ENCODE measurements at places on chromosomes 2 and 18.

- ATAC-seq: no peak
These were observed 517.1 kb upstream of the MYT1L start for GRCh38 chr2:2848198-2848597.

GRCh38 chr2:19357402-19358241, 801 bp downstream of the OSR1 start:
- no peak for ATAC-seq

DNA sequence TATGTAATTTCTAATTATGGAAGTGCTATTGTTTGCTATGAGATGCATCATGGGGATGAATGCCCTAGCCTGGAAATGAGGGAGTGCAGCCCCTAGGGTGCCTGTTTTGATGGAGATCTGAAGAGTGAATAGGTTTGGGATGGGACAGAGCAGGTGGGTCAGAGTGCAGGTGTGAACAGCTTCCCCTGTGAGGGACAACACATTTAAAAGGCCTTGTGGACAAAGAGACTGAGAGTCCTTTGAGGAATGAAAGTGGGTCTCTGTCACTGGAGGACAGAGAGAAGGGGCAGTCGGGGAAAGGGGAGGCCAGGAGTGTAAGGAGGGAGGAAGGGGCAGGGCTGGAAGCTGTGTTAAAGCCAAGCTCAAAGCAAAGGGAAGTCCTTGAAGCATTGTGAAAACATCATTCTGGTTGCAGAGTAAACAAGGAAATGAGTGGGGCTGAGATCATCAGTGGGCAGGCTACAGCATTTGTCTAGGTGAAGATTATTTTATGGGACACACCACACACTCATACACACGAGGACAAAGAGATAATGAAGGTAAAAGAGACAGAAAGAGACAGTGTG, 877.6 kb downstream of the SLC4A3 start:
- ATAC-seq: no peak

DNA sequence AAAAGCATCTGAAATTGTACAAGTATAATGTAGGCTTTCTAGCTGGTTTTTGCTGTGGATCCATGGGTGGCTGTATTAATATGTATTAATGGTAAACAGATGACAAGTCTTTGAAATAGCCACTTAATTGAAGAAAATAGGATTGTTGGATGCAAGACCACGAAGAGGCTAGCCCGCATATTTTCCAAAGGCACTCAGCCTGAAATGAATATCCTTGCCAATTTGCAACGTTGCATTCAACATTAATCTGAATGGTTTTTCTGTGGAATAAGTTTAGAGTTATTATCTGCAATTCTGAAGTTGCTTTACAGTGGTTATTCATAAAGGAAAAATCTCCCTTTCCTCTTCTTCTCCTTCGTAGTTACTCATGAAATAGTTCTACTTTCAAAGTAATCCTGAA, 86.2 kb upstream of the SPATS2L start:
- ATAC-seq: no peak

DNA sequence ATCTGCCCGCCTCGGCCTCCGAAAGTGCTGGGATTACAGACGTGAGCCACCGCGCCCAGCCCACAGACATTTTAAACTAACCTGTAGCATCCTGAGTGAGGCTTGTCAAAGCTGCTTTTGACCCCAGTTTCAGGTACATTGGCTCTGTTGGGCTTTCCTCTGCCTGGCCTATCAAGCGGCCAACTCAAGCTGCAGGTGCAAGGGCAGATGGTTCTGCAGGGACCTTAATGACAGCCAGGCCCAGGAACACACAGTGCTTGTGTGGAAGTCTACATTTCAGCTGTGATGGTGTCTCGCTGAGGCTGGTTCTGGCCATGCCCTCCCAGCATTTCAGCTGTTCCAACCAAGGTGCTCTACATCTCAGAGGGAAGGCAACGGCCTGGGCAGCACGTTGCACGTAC, 18.4 kb downstream of the INPP4A start:
- ATAC-seq: no peak

DNA sequence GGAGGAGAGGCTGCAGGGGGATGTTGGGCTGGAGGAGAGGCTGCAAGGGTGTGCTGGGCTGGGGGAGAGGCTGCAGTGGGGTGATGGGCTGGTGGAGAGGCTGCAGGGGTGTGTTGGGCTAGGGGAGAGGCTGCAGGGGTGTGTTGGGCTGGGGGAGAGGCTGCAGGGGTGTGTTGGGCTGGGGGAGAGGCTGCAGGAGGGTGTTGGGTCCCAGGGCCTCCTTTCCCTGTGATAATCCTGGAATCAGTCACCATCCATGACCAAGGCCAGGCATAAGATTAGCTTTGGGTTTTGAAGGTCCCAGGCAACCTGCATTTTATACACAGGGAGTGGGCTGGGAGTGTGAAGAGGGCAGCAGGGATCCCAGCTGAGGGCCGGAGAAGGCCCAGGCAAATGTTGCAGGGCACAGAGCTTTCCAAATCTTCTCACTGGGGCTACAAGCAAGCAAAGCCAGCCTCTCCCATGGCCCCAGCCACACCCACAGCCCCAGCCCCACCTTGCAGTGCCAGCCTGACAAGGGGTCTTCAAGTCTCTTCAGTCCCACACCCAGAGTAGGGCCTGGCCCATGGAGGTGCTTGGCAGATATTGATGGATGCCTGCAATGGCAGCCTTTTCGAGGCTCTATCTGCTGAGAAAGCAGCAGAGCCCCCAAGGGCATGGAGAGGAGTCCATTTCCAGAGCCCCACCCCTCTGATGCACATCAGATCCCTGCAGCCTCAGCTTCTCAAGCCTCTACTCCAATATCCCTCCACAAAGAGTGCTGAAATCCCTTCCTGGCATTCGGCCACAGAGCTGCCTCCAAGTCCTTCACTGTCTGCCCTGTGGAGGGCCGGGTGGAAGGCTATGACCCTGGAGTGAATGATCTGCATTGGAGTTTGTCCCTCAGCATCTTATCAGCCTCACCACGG, 50.3 kb upstream of the GLI2 start:
- ATAC-seq: no peak

DNA sequence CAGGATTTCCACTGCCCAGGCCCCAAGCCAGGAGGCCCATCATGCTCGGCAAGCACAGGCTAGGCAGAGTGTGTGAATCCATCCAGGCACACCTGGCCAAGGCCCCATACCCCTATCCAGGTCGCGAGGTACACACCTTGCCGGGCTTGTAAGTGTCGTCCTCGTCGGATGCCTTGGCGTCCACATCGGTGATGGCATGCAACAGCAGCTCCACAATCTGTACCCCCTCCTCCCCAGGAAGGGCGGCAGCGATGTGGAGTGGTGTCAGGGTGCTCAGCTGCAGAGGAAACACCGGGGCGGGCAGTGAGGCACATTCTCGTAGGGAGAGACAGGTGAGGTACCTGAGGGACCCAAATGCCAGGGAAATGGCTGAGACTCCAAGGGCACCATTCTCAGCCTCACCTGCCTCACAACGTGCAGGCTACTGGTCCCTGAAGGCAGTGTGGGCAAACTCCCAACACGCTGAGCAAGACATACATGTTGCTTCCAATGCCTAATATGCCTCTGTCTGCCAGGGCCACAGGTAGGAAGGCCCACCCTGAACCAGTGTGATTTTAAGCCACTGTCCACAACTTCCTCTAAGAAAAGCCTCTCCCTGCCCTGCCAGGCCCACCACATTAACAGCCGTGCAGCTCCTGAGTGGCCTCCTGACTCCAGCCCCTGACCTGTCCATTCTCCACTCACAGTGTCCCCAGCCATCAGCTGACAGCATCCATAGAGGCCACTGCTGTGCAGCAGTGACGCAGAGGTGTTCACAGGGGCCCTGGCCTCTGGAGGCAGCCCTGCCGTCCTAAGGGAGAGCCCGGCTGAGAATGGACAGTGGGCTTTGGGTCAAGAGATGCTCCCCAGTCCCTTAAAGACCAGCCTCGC, 44.9 kb downstream of the ANKMY1 start:
- no peak for ATAC-seq

DNA sequence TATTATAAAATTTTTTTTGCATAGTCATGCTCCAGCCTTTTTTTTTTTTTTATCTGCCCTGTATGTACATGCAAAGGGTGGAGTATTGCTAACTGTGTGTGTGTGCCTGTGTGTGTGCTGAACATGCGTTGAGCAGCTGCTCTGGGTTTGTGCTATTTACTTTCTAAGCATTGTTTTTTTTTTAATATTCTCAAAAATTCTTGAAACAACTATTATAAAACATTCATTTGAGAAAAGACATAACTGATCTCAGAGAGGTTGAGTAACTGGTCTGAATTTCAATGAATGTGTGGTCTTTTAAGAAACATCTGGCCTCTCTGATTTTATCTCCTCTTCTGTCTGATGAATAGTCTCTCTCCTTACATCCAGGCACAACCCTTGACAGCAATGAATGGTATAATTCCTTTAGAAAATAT, 366.0 kb upstream of the SLC14A2 start:
- ATAC-seq: no peak

DNA sequence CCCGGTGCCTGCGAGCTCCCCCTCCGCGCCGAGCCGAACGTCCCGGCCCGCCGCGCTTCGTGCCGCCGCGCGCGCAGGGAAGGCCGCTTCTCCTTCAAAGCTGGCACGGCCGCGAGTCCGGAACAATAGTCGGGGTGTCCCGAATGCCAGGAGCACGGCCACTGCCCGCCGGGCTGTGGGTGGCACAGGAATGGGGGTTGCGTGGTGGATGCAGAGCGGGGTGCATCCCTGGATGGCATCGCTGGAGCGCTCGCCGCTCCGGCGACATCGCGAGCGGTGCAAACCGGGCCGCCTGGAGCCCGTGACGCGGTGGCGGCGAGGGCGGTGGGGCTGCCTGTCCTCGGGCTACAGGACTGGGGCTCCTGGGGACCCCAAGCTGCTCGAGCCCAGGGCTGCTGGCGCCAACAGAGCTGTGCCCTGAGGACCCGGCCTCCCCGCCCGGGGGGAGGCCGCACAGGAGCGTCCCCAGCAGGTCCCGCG, 1.1 kb upstream of the SATB2 start:
- peak; percentile 71 for ATAC-seq

- no peak for ATAC-seq
These were observed 126.8 kb upstream of the CAPN13 start for GRCh38 chr2:30934066-30934465.

DNA sequence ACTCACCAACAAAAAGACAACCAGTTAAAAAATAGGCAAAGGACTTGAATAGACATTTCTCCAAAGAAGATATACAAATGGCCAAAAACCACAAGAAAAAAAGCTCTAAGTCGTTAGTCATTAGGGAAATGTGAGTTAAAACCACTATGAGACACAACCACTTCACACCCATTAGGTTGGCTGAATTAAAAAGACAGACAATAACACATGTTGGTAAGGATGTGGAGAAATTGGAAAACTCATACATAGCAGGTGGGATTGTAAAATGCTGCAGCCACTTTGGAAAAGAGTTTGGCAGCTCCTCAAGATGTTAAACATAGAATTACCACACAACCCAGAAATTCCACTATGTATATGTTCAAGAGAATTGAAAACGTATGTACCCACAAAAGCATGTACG, 117.6 kb upstream of the SPATS2L start:
- no peak for ATAC-seq

DNA sequence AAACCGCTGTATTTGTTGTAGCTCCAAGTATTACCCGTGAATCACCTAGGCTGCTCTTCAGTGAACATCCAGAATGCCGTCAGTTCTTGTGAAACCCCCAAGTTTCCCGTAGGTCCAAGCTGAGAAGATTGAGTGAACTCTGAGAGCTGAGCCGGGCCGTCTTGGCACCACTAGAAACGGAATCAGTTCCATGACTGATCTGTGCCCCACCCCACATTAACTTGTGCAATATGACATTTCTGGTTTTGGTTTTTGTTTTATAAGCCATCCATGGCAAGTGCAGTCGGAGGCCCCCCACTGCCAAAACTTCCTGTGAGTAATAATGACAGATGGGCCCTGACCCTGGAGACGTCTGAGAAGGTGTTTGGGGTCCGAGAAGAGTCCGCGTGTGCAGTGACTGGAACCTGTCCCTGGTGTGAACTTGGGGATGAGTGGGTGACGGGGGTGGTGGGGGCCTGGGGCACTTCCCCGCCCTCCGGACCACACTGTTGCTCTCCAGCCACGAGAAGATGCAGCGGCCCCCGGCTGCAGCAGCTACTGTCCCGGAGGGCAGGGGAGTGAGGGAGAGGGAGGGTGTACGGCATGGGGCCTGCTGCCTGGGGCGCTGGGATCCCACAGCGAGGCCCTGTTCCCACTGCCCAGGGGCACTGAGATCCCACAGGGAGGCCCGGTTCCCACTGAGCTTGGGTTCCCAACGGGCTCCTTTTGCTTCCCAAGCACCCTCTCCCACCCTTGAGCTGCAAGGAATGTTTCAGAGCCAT, 26.5 kb downstream of the NFATC1 start:
- peak; percentile 53 for ATAC-seq

DNA sequence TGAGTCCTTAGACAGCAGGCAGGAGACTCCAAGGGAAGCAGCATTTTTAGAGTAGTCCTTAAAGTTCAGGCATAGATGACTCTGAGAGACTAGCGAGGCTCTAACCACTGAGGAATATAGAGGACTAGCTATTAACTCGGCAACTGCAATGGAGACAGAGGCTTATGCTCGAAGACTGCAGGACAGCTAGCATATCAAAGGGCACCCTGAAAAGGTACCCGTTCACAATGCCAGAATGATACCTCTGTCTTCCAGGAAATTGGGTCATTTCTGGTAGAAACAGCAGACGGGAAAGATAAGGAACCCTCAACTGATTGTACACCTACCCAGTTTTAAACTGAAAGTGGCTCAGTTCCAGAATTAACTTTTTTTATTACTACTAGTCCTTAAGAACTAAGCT, 1204.0 kb upstream of the ZEB2 start:
- ATAC-seq: no peak

DNA sequence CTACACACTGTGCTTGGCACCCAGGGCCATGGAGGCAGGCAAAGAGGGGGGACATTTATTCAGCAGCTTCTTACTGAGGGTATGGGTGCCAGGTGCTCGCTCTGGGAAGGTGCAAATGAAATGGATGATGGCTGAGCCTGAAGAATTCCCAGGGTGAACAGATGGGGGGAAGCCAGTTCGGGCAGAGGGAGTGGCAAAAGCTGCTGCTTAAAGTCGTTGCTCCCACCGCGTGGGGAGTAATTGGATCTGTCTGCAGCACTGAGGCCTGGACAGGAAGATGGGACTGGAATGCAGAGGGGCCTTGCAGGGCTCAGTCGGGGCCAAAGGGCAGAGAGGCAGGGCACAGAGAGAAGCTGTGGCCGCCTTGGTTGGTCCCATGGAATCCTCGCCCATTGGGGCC, 51.2 kb downstream of the NEDD4L start:
- ATAC-seq: no peak

Data from stimulated activated memory B cell treated with anti-CD40 and anti-IgM and Interleukin-4, amounts not matched to agents 10 μg/mL and 1 μg/mL and 100 μg/mL, for 72 hours (primary cell).